ENCODE measurements at places on chromosomes 2 and 18.

DNA sequence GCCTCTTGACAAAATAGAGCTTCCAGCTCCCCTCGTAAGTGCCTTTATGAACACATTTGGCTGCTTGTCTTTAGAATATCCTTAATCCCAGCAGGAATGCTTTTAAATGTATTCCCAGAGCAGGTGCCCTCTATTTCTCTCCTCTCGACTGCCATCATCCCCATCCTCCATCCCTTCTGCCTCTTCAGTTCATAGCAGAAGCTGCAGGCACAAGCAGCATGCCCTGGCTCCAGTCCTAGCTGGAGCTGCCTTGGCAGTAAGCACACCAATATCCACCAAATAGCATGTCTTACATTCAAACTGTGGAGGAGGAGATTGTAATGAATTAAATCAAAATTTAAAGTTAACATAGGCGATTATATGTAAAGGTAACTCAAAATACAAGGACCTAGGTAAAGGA is 891.3 kb upstream of the SLC39A10 start:
- no peak for DNase-seq

DNA sequence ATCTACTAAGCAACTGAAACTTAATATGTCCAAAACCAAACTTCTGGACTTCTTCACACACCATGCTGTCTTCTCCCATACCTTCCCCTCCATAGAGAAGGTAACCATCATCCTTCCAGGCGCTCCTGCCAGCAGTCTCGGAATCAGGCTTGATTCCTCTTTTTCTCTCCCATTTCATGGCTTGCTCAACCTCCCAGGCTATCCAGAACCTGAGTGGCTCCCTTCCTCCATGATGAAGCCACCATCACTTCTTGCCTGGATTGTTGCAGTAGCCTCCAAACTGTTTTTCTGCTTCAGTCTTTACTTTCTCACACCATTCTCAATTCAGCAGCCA is 40.1 kb upstream of the NDUFV2 start:
- DNase-seq: no peak

GRCh38 chr18:73462092-73462491 is 594.3 kb upstream of the NETO1 start:
- no peak for DNase-seq

DNA sequence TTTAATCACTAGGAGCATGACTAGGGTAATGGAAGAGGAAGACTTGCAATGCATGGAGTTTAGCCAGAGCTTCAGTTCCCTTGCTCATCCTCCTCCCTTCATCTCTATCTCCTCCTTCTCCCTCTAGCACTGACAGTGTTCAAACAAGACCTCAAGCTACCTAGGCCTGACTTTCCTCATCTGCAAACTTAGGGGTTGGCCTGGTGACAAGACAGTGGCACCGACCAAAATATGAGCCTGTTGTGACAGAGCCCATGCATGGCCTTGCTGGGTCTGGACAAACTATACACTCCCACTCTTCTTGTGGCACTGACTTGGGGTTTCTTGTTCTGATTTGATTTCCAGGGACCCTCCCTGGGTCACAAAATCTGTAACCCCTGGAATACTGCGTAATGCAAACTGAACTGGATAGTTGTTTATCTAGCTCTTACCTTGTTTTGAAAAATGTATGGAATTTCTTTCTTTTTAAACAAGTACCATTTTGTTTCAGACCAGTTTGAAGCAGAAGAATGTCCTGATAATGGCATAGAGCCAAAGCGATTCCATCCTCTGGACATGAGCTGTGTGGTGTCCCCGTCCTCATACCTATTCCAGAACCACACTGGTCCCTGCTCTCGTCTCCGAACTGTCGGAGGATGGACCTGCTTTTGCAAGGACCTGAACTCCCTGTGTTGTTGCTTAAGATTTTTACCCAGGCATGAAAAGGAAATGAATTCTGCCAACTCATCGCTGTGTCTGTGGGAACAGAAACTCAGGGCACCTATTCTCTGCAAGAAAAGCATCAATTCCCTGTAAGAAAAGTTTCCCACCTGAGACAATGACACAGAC is 33.4 kb upstream of the PPP4R1 start:
- DNase-seq: no peak

GRCh38 chr2:197028230-197028629 is 101.7 kb upstream of the PGAP1 start:
- no peak for DNase-seq

DNA sequence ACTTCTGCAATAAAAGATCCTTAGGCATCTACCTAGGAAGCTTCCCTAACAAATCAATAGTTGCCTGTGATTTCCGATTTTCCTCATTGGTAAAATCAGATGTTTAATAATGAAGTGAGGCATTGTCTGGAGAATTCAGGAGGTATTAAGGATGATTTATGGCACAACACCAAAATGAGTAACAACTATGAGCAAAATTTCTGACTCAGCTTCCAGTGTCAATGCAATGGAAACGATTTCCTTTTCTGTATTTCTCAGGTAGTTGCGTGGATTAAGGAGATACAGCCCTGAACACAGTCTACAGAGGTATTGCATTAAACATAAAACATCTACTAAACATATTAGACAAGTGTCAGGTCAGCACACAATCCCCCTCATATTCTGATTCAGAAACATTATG is 99.5 kb downstream of the EPB41L3 start:
- no peak for DNase-seq
